SHP77 treated with DMSO at 0.1 percent for 48 hours (cell line): ENCODE measurements at places on chromosomes 12 and 14.

DNA sequence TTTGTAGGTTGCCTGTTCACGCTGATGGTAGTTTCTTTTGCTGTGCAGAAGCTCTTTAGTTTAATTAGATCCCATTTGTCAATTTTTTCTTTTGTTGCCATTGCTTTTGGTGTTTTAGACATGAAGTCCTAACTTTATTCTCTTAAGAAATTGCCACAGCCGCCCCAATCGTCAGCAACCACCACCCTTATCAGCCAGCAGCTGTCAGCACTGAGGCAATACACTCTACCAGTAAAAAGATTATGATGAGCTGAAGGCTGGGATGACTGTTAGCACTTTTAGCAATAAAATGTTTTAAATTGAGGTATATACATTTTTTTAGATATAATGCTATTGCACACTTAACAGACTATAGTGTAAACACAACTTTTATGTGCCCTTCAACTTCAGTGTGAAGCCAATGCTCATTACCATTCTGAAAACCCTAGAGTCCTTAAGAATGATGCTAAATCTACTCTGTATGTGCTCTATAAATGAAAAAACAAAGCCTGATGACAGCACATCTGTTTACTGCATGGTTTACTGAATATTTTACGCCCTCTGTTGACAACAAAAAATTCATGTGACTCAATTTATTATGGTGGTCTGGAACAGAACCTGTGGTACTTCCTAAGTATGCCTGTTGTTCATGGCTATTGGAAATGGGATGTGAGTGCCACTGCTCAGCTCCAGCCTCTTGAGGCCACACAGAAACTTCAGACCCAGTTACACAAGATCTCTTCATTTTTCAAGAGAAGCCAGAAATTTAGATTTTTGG lies 197.4 kb downstream of the DUSP6 start:
- DNase-seq = no peak

GRCh38 chr14:22318951-22319350 lies 270.1 kb downstream of the DAD1 start:
- no peak for DNase-seq

DNA sequence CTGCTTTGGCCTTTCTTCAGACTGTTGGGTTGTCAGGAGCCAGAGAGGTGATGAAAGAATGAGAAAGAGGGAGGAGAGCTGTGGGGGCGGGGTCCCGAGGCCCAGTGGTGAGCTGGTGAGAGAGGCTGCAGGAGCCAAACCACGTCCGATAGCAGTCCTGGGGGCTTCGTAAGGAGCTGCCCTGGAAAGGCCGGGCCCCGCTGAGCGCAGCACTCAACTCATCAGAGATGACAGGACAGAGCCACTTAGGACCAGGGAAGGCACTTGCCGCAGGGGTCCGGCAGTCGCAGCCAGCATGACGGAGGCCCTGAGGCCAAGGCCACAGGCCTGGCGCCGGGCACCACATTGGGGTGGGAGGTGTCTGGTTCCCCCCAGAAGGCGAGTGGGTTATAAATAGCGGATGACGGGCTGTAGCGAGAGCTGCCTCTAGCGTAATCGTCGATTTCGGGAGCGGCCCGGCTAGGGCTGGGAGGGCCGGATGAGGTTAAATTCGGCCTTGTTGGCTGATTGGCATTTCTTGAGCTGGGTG lies 179.0 kb downstream of the TSPAN9 start:
- DNase-seq = no peak

- no peak for DNase-seq
Measured at GRCh38 chr14:67562025-67562775, 29.1 kb downstream of the PLEKHH1 start.

DNA sequence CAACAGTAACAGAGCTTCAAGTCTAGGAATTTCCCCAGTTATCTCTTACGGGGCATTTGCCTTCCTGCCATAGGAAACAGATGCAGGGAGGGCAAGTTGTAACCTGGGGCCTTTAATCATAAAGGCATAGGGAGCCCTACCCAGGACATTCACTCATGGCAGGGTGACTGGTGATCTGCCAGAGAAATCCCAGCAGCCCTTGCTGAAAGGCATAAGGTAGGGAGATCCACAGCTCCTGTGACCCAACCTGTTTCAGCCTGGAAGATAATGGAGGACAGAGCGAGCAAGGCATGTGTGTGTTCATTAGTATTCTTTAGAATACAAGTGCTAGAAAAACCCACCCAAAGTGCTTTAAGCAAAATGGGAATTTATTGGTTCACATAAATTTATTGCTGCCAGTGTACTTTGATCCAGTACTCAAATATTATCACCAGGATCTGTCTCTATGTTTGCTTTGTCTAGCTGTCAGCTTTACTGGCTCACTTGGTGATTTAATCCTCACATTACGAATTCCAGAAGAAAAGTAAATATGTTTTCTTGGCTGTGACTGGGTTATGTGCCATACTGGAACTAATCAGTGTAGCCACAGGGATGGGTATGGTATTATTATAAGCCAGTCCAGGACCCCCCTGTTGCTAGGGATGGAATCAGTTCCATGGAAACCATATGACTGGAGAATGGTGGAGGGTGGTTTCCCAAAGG lies 21.1 kb upstream of the AKAP6 start:
- DNase-seq = peak; percentile 57
